Retina (tissue), 1 donor: ENCODE measurements at places on chromosomes 11 and 22.

DNA sequence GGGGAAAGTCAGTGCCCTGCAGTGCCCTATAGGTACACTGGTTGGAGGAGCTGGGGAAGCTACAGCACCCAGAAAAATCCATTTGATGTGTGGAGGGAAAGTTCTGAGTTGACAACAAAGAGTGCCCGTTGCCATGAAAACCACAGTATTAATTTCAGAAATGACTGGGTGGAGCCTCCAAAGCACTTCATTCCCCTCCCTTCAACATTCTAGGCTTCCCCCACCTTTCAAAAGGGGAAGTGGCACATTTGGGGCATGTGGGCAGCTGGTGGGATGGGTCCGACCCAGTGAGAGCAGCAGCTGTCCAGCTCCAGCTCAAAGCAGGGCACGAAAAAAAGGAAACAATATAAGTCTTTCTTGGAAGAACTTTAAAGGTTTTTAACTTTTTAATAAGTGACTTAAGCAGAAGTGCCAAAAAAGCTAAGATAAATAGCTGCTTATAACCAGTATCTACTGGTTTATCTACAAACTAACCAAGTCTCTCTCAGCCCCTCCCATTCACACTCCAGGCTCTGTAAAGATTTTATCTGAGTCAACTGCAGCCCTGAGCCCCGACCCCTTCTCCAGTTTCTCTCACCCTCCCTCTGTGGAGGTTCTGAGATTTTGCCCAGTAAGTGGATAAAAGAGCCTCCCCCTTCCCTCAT lies 9.0 kb upstream of the AHNAK start:
- DNase-seq, result no peak

DNA sequence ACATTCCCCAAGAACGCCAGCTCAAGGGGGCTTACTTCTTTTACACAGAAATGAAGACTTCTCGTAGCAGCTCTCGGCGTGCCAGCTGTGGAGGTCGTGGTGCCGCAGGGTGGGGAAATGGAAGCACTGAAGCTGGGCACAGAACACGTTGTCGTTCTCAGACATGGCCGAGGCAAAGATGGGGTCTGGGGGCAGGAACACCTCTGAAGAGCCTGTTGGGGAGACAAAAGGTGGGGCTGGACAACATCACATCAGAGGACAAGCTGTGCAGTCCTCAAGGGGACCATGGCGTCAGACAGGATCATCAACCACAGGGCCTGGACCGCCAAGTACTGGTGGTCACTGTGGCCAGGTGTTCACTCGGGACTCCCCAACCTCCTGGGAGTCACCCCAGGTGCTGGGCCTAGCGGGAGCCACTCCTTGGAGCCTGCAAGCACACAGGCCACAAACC lies 65.2 kb downstream of the DGCR2 start:
- no peak for DNase-seq

DNA sequence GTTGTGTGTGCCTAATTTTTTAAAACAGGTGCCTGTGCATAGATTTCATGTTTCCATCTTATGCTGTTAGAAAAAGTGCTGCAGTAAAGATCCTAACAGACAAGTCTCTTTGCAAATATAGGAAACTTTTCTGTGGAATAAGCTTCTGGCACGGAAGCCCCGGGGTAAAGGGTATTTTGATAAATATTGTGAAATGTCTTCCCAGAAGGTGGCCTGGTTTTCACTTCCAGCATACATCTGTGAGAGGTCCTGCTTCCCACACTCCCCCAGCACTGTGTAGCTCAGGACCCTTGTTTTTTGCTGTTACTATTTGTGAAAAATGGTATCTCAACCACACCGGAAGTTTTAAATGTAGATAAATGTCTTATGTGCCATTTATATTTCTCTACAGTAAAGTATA lies 14.5 kb downstream of the ST3GAL4 start:
- no peak for DNase-seq

- no peak for DNase-seq
These were observed 33.0 kb downstream of the SAMM50 start for GRCh38 chr22:43988116-43988820.
